ENCODE measurements at places on chromosomes 13 and 19.

- DNase-seq = no peak
Observed at GRCh38 chr13:113742445-113743120, 16.4 kb upstream of the TMEM255B start.

GRCh38 chr19:37979547-37980082 is 72.6 kb downstream of the SIPA1L3 start:
- DNase-seq = no peak

DNA sequence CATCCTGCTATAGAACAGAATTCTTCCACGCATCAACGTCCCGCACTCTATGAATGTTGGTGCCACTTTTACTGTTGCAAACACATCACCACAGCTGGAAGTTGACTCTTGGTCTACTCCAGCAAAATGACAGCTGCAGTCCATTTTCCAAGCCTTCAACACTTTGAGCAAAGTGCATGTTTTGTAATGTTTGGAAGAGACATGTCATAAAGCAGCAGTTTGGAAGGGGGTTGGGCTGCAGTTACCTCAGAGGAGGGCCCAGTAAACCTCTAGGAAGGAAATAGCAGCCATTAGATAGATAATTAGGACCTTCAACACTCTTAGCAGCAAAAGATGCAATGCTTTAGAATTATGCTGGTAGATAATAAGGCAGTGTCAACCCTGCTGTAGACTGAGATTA is 323.6 kb downstream of the TDRD3 start:
- DNase-seq = no peak

GRCh38 chr19:28981518-28981917 is 231.4 kb downstream of the UQCRFS1 start:
- no peak for DNase-seq

- DNase-seq = no peak
Observed at GRCh38 chr19:15318241-15318691, 14.1 kb downstream of the BRD4 start.

Measured in stimulated activated CD4-positive, alpha-beta T cell treated with anti-CD3 and anti-CD28 coated beads, Interleukin-1b, Interleukin-23, amount 100 ng/mL, for 4 hours (primary cell).